ENCODE measurements at places on chromosomes 1 and 21.
A peak's percentile ranks its signal among the peaks of the same experiment; 100 is the strongest.

- no peak for DNase-seq
Observed at GRCh38 chr1:166511761-166512160, 327.5 kb upstream of the POGK start.

- DNase-seq, result no peak
Observed at GRCh38 chr21:26098772-26099397, 71.7 kb downstream of the APP start.

DNA sequence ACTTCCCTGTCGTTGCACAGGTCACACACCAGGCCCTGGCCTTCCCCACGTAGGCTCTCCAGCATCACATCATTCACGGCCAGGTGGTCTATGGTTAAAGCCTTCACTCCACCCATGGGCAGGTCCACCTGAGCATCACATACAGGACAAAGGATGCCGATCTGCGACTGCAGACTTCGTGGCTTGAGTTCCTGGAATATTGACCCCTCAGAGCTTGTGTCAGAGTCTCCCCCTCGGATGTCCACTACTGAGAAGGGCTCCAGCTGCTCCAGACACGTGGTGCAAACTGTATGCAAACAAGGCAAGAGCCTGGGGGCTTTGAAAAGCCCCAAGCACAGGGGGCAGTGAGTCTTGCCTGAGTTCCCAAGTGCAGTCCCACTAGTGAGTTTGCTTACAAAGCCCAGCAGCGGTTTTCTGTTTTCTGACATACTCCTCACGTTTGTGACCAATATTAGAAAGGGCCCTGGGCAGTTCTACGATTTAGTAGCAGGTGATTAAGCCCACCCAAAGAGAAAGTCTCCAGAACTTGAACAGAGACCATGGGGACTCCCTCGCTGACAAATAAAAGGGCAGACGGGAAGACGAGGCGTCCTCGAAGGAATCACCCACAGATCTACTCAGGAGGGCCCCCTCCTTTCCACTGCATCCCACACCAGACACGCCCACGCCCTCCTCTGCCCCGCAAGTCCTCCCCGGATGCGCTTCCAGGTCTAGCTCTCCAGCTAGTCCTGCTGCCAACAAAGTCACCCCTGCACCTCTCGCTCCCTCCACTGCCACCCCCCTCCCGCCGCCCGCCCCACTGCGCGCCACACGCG, 568 bp downstream of the TRIM45 start:
- DNase-seq, result no peak

- DNase-seq, result no peak
Observed at GRCh38 chr1:113394043-113394862, 3.9 kb downstream of the MAGI3 start.

DNA sequence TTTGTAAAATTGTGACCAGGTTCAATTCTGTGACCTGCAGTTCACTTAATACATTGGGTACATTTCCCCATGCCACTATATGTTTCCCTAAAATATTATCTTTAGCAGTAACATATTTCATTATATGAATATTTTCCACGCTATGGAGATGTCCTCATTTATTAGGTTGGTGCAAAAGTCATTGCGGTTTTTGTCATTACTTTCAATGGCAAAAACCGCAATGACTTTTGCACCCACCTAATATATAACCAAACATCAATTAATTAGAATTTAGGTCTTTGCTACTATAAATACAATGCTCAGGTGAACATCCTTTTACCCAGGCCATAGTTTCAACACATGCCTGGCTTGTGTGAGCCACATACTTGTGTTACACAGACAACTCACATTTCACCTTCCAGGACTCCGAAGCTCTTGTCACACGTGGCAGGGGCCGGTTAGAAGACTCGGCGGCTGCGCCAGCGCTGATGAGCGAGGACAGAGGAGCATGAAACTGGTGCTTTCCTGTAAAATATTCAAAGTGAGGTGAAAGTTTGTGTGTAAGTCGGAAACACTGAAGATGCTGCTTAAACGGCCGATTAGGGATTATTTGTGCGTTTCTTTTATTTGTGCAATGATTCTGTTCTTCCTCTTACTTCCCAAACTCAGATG, 215.5 kb downstream of the KIF26B start:
- no peak for DNase-seq

- DNase-seq, result no peak
Observed at GRCh38 chr1:64167176-64167575, 36.2 kb upstream of the UBE2U start.

GRCh38 chr1:27885621-27886352, 13.4 kb downstream of the THEMIS2 start:
- no peak for DNase-seq

DNA sequence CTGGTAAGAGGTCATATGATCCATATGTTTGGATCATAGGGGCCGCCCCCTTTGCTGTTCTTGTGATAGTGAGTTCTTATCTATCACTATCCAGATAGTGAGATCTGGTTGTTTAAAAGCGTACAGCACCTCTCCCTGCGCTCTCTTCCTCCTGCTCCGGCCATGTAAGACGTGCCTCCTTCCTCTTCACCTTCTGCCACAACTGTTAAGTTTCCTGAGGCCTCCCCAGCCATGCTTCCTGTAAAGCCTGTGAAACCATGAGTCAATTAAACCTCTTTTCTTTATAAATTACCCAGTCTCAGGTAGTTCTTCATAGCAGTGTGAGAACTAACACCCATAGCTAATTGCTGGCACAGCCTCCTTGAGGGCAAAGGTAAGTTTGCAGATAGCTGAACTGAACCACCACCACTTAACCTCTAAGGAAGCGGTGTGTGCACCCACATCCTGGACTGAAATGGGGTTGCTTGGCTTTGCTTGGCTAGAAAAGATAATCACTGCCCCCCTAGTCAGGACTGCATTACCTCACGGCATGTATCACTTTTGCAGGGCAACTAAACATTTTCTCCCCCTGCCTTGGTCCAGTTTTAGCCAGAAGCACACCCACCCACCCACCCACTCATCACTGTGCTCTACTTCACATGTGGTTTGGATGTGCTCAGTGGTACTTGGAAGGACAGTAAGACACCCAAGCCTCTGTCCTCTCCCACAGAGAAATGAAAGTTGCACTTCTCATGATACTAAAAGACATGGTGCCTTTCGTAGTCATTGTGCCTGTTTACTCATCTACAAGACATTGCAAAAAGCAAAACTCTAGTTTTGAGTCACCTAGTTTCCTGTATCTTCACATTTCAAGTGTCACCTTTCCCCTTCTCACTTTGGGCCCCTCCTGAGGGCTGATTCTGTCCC, 23.1 kb upstream of the PTAFR start:
- DNase-seq, result no peak

DNA sequence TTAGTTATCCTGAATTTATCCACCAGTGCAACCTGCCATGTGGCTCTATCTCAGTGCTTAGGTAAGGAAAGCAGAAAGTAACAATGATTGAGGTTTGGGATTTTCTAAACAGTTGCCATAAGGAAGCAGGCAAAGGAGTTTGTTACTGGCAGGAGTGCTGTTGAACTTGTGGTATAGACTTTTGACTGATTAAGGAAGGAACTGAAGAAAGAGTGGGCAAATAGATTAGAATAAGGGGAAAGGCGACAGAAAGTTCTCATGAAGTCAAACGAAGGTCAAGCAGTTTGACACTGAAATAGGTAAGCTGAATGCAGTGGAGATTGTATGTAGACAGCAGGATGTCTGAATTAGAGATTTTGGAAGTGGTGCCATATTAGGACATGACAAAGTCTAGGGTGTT, 24.2 kb upstream of the CR2 start:
- no peak for DNase-seq

DNA sequence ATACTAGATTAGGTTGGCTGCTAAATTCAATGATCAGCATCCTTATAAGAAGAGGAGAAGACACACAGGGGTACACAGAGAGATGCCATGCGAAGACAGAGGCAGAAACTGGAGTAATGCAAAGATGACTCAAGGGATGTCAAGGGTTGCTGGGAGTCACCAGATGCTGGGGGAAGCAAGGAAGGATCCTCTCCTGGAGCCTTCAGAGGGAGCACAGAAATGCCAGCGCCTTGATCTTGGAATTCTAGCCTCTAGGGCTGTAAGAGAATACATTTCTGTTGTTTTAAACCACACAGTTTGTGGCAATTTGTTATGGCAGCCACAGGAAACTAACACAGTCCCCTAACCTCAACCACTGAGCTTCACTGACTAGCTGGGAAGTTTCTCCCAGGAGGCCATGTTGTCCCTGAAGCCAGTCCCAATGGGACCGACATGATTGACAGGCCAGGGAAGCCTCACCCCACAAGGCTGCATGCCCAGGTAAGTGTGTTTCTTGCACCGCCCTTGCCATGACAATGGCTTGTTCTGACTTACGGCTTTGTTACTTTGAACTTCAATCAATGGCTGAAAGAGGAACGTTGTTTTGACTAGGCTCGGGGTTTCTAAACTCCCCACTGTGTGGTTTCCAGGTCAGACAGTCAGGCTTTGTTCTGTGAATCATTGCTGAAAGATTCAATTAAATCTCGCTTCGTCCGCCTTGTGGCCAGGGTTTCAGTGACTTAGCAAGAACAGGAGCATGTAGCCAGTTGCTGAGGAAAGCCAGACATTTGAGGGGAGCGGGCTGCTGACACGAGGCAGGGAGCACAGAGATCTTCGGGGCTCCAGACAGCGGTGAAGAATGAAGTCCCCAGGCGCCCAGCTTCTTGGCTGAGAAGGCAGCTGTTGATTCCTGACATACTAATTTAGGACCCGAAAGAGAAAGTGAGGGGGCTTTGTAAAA, 62.3 kb downstream of the RUNX1 start:
- DNase-seq, result no peak

DNA sequence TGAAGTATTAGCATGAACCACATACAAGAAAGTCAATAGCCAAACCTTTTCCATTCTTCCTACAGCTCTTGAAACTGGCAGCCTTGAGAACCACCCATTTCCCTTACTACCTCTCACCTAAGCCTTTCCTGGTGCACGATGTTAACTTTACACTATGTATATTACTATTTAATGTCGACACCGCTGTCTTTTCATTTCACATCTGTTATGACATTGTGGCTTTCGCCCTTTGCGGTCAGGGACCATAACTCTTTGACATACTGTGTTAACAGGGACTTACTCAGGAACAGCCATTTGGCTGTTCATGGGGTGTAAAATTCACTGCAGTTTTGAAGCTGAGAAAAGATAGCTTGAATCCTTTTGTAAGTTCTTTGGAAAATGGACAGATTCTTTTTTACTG, 21.1 kb upstream of the GPR88 start:
- no peak for DNase-seq

DNA sequence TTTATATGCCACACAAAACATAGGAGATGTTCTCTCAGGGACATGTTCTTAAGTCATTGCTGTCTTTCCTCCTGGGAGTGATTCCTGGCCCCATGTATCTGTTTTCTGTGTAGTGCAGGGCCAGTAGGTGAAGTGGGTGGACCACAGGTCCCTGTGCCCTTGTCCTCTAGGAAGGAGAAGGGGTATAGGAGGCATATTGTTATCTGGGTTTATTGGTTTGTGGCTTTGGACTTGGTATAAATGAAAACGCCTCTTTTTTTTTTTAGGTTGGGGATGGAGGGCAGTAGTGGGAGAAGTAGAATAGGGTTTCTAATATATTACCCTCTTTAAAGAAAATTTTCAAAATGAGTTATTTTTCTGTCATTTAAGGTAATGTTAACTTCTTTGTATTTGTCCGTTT, 29.4 kb downstream of the DYRK1A start:
- no peak for DNase-seq

GRCh38 chr1:171219346-171220080, 28.8 kb upstream of the FMO1 start:
- DNase-seq, result no peak

- no peak for DNase-seq
Observed at GRCh38 chr1:184219414-184219813, 167.4 kb upstream of the C1orf21 start.

DNA sequence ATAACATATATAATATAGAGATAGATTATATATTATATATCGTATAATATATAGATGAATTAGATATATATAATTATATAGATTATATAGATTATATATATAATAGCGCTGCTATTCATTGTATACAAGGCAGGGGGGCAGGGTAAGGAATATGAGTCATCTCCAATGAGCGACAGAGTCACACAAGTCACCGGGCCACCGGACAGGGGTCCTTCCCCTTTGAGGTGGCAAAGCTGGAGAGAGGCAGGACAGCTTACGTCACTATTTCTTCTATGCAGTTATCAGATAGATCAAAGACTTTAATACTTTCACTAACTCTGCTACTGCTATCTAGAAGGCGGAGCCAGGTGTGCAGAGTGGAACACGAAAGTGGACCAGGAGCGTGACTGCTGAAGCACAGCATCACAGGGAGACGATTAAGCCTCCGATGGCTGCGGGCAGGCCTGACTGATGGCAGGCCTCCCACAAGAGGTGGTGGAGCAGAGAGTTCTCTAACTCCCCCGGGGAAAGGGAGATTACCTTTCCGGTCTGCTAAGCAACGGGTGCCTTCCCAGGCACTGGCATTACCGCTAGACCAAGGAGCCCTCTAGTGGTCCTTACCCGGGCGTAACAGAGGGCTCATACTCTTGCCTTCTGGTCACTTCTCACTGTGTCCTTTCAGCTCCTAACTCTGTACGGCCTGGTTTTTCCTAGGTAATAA, 2154.7 kb downstream of the MRPL39 start:
- DNase-seq, result no peak

GRCh38 chr1:216119600-216119999, 303.6 kb downstream of the USH2A start:
- DNase-seq, result no peak

- no peak for DNase-seq
Observed at GRCh38 chr21:33205476-33205875, 24.3 kb upstream of the IFNAR2 start.

- no peak for DNase-seq
Observed at GRCh38 chr1:30914931-30915330, 6.4 kb upstream of the SDC3 start.

- DNase-seq, result no peak
Observed at GRCh38 chr1:3659093-3659492, 6.8 kb downstream of the TP73 start.

GRCh38 chr1:81800695-81801650, at the start of gene ADGRL2:
ADGRL2 (plus strand) TSS chr1:81800934; CDS start chr1:81836985, 36,051 bp downstream.
- DNase-seq, result peak; percentile 87

Measured in right lung (tissue), 10 donors.